ENCODE measurements at places on chromosomes 3 and 15.

GRCh38 chr15:37397266-37398022, 297.1 kb upstream of the MEIS2 start:
- no peak for DNase-seq

DNA sequence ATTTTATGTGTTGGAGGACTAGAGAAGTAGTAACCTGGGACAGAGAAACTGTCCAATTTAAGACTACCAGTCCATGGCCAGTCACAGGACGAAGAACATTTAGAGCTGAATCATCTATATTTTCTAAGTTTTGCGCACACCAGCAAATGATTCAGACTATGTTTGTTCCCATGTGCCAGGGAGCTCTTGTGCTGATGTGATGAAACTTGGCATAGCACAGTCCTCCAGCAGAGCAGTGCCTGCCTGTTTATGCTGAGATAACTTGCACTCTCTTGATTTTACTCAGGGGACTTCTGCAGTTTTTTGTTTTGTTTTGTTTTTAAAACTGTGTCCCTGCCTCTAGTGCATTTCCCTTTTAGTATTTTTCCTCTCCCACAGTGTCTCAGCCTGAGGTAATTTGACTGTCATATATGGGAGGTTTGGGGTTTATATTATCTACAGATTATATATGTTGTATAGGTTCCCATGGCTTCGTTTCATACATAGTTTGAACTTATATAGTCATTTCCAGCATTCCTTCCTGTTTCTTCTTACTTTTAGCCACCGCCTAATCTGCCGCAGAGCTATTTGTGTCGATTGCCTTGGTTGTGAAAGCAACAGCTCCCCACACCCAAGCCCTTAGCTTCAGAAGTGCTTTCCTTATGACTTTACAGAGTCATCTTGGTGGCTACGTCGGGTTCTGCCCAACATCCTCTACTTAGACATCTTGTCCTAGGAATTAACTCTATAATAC, 45.5 kb downstream of the PPM1L start:
- DNase-seq = no peak

GRCh38 chr3:45826321-45826720, 15.6 kb downstream of the LZTFL1 start:
- DNase-seq = no peak

DNA sequence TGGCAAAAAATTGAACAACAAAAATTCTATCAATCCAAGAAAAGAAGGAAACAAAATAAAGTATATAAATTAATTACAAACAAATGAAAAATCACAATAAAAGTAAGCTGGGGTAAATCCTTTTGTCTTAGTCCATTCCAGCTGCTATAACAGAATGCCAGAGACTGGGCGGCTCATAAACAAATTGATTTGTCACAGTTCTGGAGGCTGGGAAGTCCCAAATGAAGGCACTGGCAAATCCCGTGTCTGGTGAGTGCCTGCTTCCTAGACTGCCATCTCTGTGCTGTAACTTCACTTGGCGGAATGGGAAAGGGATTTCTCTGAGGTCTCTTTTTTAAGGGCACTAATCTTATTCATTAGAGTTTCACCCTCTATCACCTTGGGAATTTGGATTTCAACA, 53.6 kb upstream of the RPL35A start:
- DNase-seq = no peak

- no peak for DNase-seq
Observed at GRCh38 chr3:105915524-105915923, 46.7 kb upstream of the CBLB start.

DNA sequence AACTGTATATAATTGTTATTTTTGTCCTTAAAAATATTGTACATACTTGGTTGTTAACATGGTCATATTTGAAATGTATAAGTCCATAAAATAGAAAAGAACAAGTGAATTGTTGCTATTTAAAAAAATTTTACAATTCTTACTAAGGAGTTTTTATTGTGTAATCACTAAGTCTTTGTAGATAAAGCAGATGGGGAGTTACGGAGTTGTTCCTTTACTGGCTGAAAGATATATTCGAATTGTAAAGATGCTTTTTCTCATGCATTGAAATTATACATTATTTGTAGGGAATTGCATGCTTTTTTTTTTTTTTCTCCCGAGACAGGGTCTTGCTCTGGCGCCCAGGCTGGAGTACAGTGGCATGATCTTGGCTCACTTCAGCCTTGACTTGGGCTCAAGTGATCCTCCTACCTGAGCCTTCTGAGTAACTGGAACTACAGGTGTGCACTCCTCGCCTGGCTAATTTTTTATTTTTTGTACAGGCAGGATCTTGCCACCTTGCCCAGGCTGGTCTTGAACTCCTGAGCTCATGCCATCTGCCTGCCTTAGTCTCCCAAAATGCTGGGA, 10.7 kb downstream of the NFKBIZ start:
- DNase-seq = no peak

Data from esophagus squamous epithelium (tissue), 5 donors.